ENCODE measurements at places on chromosomes 6 and 20.

DNA sequence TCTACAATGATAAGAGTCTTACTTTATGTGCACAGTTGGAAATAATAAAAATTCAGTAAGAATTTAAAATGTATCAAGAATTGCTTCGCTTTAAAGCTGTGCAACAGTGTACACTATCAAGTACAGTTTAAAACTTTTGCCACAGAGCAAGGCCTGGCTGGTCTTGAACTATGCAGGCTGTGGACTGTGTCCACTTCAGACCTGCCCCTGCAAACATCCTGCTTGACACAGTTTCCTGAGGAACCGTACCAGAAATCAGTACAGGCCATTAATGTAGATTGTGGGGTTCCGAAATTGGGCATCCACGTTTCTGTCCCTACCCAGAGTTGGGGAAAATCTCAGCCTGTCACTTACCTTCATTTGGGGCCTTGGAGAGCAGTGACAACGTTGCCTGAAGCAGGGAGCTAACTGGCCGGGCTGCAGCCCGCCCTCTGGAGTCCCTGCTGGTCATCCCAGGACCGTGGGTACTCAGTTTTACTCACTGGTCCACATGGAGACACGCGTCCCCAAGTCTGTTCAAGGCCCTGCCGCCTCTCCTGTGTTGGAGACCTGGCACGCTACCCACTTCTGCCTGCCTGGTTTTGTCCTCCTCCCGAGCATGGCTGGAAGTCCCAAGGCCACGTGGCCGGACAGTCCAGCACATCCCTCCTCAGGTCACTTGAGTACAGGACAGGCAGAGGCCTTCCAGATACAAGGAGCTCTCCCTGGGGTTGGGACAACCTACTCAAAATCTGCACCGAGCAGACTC is 8.4 kb downstream of the NINL start:
- no peak for DNase-seq

- no peak for DNase-seq
Observed at GRCh38 chr6:165245701-165246100, 63.7 kb downstream of the C6orf118 start.

DNA sequence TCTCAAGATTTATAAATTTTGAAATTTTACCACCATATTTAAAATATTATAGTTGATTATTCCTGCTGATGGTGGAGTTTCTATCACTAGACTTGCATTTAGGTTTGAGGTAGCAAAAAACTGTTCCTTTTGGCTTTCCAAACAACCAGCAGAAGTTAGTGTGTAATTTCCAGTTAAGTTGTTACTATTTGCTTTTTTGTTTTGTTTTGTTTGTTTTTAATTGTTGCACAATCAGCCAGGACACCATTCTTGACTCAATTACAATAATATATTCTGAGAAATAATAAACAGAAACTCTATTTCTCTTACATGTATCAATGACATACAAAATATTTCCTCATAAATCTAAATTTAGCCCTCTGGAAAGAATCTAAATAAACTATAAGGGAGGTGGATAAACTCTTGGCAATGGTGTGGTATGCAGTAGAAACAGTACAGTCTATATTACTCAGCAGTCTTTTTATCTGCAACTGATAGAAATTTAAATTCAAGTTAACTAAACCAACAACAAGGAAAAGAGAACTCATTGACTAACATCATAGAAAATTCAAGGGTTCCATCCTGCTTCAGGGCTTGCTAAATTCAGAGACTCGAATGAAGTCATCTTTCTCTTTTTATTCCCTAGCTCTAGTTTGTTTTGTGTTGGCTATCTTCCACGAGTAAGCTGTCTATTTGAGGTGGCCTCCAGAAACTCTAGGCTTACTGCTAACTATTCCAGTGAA is 19.4 kb upstream of the COL19A1 start:
- DNase-seq, result no peak

DNA sequence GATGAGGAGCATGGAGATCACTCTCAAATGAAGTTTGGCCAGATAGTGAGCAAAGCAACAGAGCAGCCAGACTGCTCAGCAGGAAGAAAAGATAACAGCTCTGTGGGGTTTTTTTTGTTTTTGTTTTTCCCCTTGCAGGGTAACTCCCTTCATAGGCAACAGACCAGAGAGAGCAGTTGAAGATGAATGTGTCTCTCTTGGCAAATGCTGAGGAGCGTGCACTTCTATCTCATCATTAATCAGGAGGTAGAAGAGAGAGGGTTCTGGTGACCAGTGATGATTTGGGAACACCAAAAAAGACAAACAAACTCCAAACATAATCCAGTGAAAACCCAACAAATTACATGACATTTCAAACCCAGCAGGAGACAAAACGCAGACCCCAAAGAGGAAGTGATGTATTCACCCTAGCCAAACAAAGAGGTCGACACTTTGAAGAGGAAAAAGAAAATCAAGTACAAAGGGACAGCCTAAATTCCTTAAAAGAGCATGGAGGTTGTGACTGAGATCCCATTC is 66.2 kb upstream of the RREB1 start:
- DNase-seq, result no peak
